ENCODE measurements at places on chromosomes 2 and 18.

- no peak for DNase-seq
Measured at GRCh38 chr2:51505533-51505932, 473.6 kb upstream of the NRXN1 start.

GRCh38 chr2:135074216-135074615, 22.1 kb downstream of the RAB3GAP1 start:
- no peak for DNase-seq

DNA sequence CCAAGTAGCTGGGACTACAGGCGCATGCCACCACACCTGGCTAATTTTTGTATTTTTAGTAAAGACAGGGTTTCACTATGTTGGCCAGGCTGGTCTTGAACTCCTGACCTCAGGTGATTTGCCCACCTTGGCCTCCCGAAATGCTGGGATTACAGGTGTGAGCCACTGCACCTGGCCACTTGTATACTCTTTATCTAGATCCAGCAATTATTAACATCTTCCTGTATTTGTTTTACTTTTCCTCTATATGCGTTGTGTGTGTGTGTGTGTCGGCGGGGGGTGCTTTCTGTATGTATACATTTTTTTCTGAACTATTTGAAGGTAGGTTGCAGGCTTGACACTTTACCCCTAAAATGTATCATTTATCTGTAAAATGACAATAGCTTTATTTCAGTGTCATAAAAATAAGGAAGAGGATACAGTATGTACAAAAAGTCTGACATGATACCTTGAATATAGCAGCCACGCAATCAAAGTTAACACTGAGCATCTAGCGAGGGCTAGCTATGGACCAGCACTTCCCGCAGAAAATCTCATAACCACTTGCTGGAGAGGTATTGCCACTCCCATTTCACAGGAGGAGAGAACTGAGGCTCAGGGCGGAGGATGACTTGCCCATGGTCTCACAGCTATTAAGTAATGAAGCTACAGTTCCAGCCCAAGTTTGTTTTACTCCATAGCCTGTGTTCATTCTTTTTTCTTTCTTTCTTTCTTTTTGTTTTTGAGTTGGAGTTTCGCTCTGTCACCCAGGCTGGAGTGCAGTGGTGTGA, 251.3 kb downstream of the MYCN start:
- DNase-seq = no peak

DNA sequence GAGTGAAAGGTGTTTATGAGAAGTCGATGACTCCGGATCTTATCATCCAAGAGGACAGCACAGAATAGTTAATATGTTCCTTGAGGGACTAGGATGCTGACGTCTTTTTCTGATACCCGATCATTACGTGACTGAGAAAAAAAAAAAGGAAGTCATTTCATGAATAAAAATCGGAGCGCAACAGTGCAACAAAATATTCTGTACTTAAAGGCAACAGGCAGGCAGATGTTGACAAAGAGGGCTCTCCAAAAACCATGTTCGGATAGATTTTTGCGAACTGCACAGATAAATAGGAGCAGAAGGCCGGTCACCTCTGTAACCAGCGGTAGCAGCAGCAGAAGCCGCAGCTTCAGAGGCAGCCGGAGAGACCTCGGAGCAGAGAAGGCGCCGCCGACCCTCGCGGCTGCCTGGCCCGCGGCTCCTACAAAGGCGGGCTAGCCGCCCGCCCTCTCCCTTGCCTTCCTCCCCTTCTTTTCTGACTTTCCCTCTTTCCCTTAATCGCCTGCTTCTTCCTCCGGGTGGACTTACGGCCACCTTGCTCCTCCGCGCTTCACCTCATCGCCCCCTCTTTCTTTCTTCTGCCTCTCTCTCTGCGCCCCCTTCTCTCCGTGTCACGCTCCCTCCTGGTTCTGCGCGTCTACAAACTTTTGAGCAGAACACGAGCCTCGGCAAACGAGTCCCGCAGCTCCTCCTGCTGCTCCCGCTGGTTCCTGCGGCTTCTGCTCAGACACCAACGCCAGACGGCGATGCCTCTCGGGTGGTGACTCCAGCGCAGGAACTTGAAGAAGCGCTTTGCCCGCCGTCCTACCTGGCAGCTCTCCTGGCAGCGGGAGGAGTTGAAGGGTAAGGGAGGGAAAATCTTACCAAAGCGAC, at the start of gene ADCYAP1:
Gene ADCYAP1, plus strand, starts transcription at position 654 of the 873 bp plus-strand sequence. CDS start 516 bp downstream, outside the sequence.
- DNase-seq = no peak

DNA sequence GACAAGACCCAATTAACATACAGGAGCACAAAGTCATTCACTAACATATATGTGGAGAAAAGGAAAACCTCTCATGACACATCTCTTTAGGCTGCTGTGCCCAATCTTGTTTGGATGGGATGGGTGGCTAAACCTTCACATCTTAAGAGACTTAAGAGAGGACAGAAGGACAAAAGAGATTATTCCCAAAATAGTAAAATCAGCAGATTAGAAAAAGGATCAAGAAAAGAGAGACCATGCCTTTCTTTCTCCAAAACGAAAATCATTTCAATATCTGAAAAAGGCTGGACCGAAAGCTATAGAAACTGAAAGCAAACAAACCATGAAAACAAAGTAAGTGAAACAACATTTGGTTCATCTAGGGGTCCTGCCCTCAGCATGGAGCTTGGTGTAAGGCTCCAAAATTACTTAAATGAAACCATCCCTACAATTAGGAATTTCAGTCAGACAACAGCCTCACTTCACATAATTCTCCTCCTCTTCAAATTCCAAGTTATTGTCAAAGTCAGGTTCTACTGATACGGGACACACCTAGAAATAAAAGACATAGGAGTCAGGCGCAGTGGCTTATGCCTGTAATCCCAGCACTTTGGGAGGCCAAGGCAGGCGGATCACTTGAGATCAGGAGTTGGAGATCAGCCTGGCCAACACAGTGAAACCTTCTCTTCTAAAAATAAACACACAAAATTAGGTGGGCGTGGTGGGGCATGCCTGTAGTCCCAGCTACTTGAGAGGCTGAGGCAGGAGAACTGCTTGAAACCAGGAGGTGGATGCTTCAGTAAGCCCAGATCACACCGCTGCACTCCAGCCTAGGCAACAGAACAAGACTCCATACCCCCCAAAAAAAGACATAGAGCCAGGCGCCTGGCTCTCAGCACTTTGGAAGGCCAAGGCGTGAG, 5.2 kb downstream of the STARD7 start:
- DNase-seq = no peak

GRCh38 chr2:66960161-66960560, 437.0 kb upstream of the ETAA1 start:
- DNase-seq = no peak

DNA sequence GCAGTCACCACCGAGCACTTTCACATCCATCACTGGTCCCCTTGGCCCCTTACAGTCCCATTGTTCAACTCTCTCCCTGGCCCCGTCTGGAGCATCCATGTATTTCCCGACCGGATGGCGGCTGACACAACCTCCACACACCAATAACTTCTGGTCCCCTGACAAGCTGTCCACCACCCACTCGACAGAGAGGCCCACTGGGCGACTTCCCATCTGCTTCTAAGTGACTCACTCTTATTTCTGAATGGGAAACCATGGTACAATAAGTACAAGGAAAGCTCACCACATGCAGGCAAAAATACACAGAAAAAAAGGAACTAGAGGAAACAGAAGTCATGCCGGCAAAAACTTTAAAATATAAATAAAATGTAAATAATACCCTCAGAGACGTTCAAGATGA, 82.9 kb upstream of the RAB12 start:
- no peak for DNase-seq

GRCh38 chr18:68948622-68949021, 150.7 kb downstream of the CCDC102B start:
- DNase-seq = no peak

GRCh38 chr2:124080281-124081153, 55.4 kb downstream of the CNTNAP5 start:
- DNase-seq = no peak

DNA sequence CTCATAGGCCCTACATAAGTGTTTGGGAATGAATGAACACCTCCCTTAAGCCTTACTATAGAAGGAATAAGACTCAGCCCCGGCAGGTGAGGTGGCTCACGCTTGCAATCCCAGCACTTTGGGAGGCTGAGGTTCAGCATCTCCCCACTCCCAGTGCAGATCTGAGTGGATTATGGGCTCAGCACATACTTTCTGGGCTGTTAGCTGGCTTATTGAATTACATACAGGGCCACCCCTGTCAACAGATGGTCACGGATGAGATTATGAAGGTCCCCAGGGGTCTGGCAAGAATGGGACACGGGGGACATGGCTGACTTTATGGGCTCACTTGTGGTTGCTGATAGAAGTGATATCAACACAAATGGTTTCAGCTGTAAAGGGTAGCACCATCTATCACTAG, 322.3 kb downstream of the TSN start:
- DNase-seq = no peak

DNA sequence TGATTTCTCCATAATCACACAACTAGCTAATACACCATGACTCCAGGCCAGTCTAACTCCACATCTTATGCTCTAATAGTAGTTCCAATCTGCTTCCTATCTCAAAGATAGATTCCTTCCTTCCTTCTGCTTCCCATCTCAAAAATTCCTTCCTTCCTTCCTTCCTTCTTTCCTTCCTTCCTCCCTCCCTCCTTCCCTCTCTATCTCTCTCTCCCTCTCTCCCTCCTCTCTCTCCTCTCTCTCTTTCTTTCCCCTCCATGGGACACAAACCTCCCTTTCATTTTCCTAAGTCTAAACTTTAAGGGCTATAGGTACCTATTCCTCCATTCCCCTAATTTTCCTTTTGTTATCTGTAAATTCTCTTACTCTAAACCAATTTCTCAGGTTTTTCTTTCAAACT, 62.5 kb downstream of the CCDC88A start:
- DNase-seq = no peak

- no peak for DNase-seq
Measured at GRCh38 chr2:224865016-224865415, 148.9 kb upstream of the CCDC195 start.

GRCh38 chr2:190407246-190407661, 901 bp upstream of the MFSD6 start:
- DNase-seq = no peak

- no peak for DNase-seq
Measured at GRCh38 chr2:38077431-38077769, 1.4 kb upstream of the CYP1B1 start.

DNA sequence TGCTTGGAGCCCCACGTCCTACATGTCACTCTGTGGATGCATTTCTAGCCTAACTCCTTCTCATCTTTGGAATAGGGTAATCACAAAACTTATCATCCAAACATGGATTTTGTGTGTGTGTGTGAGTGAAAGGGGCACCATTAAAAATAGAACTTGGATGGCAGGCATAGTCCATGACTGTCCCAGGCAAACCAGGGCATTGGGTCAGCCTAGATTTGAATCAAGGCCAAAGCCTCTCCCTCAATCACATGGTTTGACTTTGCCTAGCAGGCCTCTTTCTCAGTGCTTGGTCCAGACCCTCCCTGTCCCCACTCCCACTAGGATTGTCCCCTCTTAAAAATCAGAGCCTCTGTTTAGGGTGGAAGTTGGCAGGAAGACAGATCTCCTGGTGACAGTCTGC, 67.4 kb upstream of the BCL2L11 start:
- DNase-seq = no peak

DNA sequence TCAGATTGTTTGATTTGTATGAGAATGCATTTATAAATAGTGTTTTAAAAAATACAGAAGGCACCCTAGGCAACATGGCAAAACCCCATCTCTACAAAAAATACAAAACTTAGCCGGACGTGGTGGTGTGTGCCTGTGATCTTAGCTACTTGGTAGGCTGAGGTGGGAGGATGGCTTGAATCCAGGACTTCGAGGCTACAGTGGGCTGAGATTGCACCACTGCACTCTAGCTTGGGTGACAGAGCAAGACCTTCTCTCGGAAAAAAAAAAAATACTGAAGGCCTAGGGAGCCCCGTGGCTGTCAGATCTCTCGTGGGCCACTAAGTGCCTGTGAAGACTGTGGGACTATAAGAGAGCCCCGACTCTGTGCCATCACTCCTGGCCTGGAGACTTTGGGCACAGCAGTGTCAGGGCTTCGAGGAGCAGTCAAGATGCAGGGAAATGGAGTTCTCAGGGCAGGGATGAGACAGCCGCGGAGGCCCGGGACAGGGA, 40.5 kb downstream of the MYO7B start:
- no peak for DNase-seq

GRCh38 chr2:137202318-137202717, 437.0 kb downstream of the THSD7B start:
- DNase-seq = no peak

DNA sequence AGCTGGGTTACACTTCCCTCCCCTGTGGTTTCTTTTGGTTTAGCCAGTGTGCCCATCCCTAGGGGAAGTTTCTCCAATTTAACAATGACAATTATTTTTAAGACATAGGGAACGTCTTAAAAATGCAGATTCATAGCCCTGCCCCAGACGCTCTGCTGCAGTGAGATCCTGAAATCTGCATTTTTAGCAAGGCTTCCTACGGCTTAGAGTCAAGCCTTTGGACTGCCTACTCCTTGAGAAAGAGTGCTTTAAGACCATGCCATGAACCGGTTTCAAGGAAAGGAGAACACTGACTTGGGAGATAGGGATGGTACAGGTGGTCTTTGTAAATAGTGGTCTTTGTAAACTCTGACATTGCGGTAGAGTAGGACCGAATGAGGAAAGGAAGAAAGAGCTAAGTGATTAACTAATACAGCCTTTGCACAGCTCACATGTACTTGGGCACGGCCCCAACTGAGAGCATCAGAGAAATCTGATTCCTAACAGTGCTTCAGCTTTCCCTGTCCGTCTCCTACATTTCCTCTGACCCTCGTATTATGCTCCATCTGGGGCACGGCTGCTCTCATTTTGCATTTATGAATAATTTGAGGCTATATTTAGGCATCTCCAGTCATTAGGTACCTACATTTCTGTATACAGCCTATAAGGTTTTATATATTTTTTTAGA, 217.6 kb upstream of the TANK start:
- DNase-seq = no peak

DNA sequence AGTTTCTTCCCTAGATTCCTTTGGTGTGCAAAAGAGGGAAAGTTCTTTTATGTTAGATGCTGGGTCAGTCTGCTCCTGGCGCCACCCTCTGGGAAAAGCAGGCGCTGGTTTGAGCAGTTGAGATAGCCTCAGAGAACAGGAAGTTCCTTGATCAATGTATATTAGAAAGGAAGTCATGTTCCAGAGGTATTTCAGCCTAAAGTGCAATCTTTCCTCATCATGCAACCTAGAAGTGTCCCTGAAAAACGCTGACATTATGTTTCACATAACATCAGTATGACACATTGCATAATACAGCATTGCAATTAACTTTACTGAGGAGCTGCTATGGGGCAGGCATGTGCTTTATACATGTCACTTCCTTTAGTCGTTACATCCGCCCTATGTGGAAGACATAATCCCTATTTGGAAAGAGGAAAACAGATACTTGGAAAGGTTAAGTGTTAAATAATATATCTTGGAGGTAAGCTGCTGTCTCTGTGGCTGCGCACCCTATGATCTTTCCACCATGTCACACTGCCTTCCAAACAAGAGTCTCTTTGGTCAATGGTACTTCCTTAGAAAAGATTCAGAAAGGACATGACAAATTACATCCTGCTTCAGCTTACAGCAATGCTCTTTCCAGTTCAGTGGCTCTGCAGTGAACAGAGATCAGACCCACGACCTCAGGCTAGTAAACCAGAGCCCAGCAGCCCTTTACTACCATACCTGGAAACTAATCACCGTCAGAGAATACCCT, 369.7 kb downstream of the RAD51AP2 start:
- DNase-seq = no peak

GRCh38 chr2:196840171-196840570, 31.0 kb upstream of the C2orf66 start:
- DNase-seq = no peak

Data from progenitor cell of endocrine pancreas (in vitro differentiated cells).